ENCODE measurements at places on chromosomes 6 and 20. TPM values are rescaled to one million over a fixed set of nuclear protein-coding genes. Genes with fewer than 3 reads are reported as not detected.

DNA sequence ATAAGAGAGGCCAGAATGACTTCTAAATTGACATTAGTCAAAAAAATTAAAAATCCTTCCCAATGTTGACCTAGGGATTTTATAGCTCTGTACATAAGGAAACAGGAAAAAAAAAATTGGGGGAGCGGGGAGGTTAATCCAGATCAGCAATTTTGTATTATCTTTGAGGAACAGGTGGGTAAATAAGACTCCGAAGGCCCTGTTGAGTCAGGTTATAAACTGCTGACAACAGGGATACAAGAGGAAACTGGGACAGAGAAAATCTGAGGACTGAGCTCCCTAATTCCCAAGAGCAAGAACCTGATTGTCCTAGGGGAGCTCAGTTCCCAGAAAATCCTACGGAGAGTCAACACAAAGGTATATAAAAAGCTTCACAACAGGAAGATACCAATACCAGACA, 26.8 kb upstream of the CRIP3 start:
- DNase-seq = no peak

DNA sequence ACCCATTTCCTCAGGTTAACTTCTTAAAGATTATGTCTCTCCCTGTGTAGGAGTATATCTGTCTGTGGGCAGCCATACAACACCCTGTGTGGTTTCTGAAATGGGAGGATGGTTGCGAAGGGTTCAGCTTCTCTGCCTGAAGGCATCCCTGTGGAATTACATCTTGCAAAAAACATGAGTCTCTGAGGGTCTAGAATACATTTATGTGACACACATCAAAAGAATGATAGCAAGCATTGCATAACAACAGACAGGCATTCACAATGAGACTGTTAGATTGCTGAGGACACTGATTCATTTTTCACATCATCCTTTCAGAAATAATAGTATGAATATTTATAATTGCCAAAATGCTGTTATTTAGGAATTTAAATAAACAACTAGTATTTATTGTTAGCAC, 670.9 kb downstream of the HTR1B start:
- no peak for DNase-seq

DNA sequence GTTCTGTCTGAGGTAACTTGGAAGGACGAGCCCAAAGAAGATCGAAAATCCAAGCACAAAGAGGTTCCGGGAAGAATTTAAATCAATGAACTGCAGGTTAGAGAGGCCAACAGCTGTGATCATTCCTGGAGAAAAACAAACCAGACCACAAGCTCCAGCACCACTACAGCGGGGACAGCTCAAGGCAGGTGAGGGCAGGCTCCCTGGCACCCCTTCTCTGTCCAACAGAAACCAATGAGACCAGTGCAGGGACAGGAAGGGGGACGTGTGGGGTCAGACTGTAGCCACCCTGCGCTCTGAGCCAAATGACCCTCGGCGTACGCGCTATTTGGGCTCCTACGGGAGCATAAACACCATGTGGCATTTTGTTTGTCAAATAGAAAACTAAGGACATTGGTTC, 139.3 kb downstream of the SLC23A2 start:
- no peak for DNase-seq

GRCh38 chr6:33921745-33922144, 117.9 kb upstream of the MLN start:
- no peak for DNase-seq

GRCh38 chr20:49562311-49563014, 5.5 kb downstream of the PTGIS start:
- no peak for DNase-seq

The GHRH gene
- total RNA-seq = not detected

- DNase-seq = no peak
Measured at GRCh38 chr6:101921829-101922450, 528.4 kb downstream of the GRIK2 start.

GRCh38 chr6:166934174-166934573, 22.2 kb downstream of the RNASET2 start:
- DNase-seq = no peak

GRCh38 chr6:21202521-21202920, 391.0 kb upstream of the SOX4 start:
- DNase-seq = no peak

DNA sequence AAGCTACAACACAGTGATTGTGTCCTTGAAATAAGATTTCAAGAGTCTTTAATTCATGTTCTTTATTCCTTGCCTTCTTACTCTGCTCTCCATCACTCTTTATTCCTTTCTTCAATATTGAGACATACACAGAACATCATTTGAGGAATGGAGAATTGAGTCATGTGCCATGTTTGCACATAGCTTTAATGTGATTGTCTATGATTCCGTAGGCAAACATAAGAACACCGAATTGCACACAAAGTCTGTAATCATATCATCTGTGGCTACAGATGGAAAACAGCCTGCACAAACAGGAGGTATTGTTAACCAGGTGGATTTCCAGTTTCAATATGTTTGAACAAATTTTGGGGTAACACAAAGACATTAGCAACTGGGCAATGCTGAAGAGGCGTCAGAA, 571.6 kb upstream of the GJE1 start:
- no peak for DNase-seq

DNA sequence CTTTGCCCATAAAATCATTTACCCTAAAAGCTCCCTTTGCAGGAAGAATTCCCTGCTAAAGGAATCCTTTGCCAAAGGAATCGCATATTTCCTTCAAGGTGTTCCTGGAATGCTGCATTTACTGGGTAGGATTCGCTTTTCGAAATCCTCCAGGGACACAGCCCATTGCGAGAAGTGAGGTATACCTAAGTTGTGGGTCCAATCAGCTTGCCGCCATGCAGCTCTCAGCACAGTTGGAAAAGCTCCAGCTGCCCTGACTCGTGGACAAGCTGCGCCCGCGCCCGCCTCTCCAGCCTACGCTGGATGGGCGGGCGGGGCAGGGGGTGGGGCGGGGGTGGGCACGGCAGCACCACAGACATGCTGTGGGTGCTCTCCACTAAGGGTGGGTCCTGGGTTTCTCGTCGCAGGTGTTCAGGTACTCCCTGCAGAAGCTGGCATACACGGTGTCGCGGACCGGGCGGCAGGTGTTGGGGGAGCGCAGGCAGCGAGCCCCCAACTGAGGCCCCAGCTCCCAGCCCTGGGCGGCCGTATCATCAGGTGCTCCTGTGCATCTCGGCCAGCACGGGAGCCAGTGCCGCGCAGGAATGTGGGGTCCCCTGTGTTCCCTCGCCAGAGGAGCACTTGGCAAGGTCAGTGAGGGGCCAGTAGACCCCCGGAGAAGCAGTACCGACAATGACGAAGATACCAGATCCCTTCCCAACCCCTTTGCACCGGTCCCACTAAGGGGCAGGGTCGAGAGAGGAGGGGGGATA, 1.4 kb downstream of the NNAT start:
- DNase-seq = no peak

The PRDM13 gene
- total RNA-seq = 0.14 TPM

- no peak for DNase-seq
Measured at GRCh38 chr6:27867945-27868300, 44.3 kb downstream of the OR2B2 start.

DNA sequence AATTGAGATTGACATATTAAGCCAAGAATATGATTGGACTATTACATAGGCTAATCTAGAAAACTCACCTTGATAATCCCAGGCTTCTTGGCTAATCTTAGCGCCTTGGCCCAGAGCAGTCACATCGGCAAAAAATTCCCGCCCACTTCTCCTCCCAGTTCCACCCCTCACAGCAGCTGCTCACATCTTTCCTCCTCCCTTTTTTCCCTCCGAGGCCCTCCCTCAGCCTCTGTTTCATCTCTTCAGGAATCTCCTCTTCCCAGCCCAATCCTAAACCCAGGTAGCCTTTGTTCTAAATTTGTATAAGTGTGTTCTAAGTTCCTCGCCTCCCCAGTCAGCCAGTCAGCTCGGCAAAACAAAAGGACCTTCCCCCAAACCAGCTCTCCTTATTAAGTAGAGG, 184.3 kb downstream of the PRKN start:
- DNase-seq = no peak

DNA sequence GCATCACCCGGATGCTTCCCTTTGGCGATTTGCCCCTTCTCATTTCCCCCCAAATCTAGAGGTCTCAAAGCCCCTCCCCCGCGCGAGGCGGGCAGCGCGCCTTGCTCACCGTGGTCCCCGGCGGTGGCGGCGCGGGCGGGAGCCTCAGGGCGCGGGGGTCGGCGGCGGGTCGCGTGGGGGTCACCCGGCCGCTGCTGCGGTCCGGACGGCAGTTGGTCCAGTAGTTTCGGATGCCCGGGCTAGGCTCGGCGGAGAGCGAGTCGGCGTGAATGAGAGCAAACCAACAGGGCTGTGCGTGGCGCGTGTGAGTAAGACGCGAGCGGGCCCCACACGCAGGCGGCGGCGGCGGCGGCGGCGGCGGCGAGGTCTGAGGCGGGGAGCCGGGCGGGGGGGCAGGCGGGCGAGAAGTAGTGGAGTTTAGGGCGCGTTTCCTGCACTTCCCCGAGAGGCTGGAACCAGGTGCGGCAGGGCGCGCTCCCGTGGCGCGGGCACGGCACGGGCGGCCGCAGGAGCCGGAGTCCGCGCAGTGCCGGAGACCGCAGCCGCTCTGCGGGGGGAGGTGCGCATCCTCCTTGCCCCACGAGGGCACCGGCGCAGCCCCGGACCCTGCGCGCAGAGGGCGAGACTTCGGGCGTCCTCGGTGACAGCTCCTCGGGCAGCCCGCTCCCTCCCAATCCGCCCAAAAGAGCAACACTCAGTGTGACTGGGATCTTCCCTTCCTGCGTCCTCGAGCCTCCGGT, 567 bp downstream of the HS3ST5 start:
- DNase-seq = peak; percentile 6

DNA sequence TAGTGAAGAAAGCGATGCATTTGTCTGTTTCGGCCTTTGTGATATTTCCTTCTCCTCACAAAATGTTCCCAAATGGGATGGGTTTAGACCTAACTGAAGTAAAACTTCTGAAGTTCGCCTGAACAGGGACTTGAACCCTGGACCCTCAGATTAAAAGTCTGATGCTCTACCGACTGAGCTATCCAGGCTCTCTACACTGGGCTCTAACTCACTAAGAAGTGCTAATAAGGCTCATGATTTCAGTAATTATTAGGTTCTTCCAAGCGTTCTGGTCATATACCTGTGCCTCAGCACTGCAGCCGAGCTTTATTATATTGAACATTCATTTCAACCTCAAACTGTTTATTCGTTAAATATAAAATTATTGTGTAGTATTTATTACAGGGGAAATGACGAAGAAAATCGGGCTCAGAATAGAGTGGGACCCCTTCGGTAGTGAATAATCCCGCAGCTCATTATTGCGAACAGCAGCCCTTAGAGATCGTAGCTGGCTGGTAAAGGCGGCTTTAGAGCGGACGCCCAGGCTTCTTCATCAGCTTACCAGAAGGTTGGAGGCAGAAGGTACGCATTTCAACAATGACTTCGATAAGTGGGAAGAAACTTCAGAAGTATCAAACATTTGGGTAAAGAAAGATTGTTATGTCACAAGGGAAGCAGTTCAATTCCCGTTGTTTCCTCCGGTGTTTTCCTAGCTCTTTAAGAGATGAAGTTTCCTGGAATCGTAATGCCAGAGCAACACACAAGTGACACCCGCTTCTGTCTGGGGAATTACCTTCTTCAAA, 119.0 kb upstream of the ZNF184 start:
- peak; percentile 46 for DNase-seq

The NMBR gene
- total RNA-seq = not detected

GRCh38 chr6:118770112-118770788, 118.9 kb upstream of the CEP85L start:
- DNase-seq = no peak

- no peak for DNase-seq
Measured at GRCh38 chr6:128018821-128019220, 118.0 kb upstream of the THEMIS start.

DNA sequence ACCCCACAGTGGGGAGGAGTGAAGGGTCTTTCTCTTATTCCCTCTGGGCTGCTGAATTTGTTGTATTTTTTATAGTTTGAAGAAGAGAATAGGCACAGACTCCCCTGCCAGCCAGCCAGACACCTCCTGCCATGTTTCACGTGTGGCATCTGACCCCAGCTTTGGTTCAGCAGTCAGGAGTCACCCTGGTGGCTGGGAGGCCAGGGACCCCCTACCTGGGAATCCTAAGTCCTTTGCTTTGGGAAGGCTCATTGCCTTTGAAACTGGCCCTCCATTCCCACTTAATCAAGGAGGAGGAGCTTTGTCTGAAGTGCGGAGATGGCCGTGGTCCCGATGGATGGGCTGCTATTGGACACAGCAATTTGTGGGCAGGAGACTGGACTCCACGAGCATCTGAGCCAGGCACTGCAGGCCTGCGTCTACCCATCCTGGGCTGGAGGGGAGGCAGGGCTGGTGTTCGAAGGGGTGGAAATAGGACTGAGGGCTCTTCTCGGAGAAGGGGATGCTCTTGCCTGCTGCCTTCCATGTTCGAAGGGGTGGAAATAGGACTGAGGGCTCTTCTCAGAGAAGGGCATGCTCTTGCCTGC, 196.1 kb downstream of the DLL1 start:
- DNase-seq = no peak

- no peak for DNase-seq
Measured at GRCh38 chr6:91193446-91193845, 606.6 kb upstream of the MAP3K7 start.

- no peak for DNase-seq
Measured at GRCh38 chr6:160069050-160069454, 52.6 kb upstream of the SLC22A1 start.

DNA sequence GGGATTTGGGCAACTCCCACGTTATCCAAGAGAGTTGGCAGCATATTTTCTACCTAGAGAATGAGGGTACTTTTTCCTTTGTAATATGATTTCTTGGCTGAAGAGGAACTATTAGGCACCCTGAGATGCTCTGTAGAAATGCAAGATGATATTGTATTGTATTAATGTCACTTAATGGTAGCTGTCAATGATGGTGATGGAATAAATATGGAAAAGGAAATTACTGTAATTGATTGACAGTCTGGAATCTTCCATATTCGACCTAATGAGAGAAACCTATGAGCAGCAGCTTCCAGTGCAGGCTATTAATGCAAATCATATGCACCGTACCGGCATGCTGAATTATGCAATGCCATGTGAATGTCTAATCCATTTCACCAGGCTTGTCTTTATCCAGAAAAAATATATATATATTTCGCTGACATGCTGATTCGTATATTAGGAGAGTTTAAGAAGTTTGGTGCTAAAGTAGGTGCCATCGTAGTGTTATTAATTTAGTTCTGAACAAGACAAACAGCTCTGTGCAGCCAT, 494.2 kb upstream of the JARID2 start:
- DNase-seq = no peak

- no peak for DNase-seq
Measured at GRCh38 chr6:165845493-165845892, 182.5 kb upstream of the PDE10A start.

- DNase-seq = no peak
Measured at GRCh38 chr6:45855642-45856394, 159.8 kb downstream of the CLIC5 start.

DNA sequence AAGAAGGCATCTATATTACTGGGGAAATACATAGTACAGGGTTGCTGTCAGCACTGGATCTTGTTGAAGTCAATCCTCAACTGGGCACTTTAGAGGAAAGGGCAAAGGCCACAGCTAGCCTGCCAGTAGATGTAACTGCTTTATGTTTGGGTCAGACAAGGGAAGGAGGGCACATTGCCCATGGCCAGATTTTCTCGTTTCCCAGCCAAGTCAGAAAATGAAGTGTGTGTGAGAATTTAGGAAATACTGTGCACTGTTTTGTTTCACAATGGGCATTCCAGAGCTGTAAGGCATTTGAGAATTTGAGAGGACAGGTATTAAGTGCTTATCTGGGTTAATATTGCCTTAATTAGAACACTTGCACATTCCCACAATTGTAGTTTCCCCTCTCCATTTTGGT, 183.9 kb upstream of the MCHR2 start:
- DNase-seq = no peak
